ENCODE measurements at places on chromosomes 16 and 17.

DNA sequence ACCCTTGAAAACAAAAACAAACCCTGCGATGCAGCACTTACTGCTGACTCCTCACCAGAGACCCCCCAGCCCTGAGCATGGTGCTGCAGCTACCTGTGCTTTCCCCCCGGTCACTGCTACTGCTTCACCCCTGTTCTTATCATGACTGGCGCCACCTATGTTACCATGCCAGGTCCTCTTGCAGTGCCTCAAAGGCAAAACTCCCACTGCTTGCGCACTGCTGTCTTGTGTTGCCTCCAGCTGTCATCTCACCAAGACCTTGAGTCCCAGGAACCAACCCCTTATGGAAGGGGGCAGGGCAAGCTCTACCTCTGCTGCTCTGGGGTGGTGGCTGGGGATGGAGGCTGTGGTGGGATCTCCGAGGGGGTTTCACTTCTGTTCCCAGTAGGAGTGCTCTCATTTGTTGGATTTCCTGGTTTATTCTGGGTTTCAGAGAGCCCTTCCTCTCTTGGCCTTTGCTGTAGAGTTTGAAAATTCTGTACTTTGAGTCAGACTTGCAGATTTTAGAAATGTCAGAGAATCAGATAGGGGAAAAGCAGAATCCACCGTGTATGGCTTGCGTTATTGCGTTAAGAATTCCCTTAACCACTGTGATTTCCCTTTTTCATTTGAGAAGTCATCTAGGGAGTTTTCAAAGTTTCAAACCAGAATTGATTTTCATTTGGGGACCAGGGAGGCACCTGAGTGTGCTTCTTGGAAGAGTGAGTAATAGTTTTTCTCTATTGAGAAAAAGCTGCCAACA lies 96.6 kb downstream of the SPECC1 start:
- no peak for DNase-seq

DNA sequence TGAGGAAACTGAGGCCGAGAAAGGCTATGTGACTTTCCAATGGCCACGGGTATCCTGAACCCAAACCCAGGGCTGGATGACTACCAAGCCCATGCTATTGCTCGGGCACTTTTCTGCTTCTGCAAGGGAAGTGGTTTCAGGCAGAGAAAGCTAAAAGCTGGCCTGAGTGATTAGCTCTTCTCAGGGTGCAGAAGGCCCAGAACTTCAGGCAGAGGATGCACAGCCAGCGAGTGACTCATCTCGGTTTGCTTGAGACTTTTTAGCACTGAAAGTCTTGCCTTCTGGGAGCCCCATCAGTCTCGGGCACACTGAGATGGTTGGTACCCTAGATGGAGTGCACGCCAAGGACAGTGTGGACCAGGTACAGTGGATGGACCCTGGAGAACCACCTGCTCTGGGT lies 129.5 kb upstream of the SDK2 start:
- DNase-seq: no peak

DNA sequence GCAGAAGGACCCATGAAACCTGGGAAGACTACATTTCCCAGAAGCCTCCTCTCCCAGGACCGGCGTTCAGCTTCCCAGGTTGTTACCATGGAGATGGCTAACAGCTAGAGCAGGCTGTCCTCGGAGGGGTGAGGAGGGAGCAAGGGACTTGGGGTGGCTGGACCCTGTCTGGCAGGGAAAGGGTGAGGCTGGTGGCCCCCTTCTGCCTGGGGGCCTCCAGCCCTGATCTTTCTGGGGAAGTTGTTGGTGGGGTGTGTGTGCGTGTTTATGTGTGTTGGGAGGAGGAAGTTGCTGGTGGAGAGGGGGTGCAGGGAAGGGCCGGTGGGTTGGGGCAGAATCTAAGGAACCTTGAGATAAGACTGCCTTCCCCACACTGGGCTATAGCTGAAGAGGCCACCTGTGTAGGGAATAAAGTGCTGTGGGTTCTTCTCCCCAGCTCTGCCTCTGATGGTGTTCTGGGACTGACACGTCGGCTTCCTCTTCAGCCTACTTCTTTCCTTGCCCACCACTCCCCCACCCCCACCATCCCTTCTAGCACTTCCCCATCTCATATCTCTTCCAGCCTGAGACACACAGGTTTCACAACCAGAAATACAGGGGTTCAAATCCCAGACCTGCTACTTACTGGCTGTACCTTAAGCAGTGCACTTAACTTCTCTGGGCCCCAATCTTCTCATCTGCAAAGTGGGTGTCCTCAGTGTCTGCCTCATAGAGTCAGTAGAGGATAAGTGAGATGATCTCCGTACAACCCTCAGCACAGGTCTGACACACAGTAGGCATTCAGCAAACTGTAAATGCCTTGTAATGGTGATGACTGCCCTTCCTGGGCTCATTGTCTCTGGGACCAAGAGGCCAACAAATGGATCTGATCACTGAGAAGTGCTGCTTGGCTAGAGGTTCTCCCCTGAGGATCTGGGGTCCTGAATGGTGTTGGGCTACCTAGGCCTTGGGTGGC lies at the start of gene DRC7:
TSS of gene DRC7 (plus strand) at position 82 of the 955 bp plus-strand sequence. CDS start 3,144 bp downstream, outside the sequence.
- no peak for DNase-seq

GRCh38 chr17:33779234-33779591 lies 475.9 kb upstream of the CCL2 start:
- DNase-seq: no peak

DNA sequence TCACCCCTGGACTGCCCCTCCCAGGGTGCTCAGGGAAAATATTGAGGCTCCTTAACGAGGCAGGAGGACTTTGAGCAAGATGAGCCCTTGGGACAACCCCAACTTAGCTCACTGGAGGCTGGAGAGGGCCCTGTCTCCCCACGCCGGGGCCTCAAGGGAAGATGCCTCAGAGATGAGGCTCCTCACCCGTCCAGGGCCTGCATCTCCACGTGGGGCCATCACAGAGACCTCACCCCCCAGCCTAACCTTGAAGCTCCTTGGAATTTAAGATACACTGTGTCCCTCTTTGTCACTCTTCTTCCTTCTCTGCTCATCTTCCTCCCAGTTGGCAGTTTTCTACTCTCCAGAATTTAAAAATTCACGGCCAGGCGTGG lies 11.2 kb downstream of the COX4I1 start:
- DNase-seq: no peak

- DNase-seq: no peak
These were observed 541 bp upstream of the RBBP6 start for GRCh38 chr16:24538756-24539294.

- DNase-seq: no peak
These were observed 41.5 kb downstream of the SREBF1 start for GRCh38 chr17:17795296-17795695.

GRCh38 chr16:70601576-70602575 lies 44.5 kb upstream of the IL34 start:
- DNase-seq: no peak

DNA sequence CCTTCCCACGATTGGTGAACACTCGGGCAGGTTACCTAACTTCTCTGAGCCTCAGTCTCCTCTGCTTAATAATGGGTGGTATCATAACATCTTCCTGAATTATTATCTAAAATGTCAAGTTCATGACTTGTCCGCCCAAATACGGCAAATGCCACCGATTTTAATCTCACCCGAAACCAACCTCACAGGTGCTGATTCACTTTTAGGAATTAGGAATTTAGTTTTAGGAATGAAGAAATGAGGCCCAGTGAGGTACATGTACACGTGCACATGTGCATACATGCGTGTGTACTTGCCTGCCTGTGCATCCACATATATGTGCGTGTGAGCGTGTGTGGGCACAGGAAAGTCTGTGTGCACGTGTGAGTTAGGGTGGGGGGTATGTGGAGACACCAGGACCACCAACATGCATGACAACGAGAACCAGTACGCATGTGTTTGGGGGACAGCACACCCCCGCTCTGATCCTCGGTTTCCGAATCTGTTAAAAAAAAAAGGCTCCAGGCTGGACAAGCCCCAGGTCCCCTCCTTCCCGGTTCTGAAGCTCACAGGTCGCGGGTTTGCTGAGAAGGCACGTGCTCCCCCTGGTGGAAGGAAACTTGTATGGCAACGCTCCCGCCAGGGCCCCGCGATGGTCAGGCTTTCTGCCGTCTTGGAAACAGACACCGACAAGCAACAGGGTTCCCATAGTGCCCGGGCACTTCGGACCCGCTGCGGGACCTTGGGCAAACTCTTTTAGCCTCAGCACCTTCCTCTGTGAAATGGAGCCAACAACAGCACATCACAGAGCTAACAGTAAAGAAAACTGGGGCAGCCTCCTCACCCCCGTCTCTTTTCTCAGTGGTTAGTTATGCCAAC lies 219.2 kb downstream of the RBFOX3 start:
- DNase-seq: peak; percentile 59

- DNase-seq: no peak
These were observed 11.3 kb downstream of the AXIN2 start for GRCh38 chr17:65550075-65550662.

- no peak for DNase-seq
These were observed 27.1 kb downstream of the HOXB1 start for GRCh38 chr17:48503747-48504146.

GRCh38 chr17:80577876-80578570 lies 33.4 kb downstream of the RPTOR start:
- no peak for DNase-seq

- no peak for DNase-seq
These were observed 33.9 kb downstream of the FZD2 start for GRCh38 chr17:44591206-44591605.

DNA sequence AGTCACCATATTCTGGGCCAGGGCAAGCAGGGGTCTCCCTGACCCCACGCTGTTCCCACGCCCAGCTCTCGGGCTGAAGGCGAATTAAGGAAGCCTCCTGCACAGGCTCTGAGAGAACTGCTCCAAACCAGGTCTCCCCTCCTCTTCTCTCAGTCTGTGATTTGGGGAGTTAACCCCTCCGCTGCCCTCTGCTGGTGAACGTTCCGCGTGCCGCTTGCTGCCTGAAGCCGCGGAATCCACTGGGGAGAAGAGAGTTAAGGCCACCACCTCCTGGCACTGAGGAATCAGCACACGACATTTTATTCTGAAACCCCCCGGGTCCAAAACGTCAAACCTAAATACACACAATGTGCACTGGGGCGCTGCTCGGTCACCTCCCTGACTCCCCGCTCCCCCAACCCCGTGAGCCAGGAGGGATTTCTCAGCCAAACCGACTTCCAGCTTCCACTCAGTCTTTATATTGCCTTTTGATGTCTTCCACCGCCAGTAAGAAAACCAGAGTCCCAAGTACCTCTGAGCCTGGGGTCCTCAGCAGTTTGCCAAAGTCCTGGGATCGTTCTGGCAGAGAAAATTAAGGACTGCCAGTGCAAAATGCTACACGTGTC lies 54.4 kb upstream of the RCVRN start:
- DNase-seq: no peak

- DNase-seq: no peak
These were observed 26.3 kb downstream of the SMURF2 start for GRCh38 chr17:64635647-64636305.

GRCh38 chr17:38969281-38969680 lies 2.1 kb upstream of the FBXO47 start:
- no peak for DNase-seq

- DNase-seq: no peak
These were observed 1.2 kb upstream of the HEXIM1 start for GRCh38 chr17:45146890-45147580.

- no peak for DNase-seq
These were observed 66.9 kb downstream of the SKAP1 start for GRCh38 chr17:48363161-48363560.

DNA sequence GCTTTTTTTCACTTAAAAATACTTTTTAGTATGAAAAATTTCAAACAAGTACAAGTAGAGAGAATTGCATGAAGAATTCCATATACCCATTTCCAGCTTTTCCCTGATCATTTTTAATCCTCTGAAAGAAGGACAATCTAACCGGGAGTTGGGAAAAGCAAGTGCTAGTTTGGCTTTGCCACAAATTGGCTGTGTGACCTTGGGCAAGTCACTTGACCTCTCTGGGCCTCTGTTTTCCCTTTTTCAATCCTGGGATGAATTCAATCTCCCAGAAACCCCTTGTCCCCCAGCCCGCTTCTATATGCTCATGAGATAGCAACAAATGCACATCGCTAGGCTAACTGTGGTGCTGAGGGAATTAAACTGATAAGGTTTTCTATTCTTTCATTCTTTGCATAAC lies 49.4 kb downstream of the ASIC2 start:
- DNase-seq: no peak
